ENCODE measurements at places on chromosomes 6 and 20.

- no peak for DNase-seq
These were observed 16.5 kb upstream of the WFDC2 start for GRCh38 chr20:45452772-45453691.

- no peak for DNase-seq
These were observed 442.6 kb upstream of the MARCKS start for GRCh38 chr6:113414511-113414910.

DNA sequence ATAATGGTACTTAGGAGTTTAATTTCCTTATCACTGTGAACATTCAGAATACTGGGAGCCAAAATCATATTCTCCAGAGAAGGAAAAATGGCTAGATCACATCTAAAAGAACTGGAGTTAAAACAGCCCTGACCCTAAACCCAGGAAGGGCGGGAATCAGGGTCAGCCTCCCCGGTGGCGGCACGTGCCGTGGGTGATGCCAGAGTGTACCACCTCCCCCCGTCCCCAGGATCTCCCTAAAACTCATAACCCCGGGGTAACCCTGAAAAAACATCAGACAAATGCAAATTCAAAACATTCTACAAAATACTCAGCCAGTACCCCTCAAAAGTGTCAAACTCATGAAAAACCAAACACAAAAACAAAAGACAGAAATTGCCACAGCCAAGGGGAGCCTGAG lies 148.3 kb downstream of the DLL1 start:
- DNase-seq = peak; percentile 11

DNA sequence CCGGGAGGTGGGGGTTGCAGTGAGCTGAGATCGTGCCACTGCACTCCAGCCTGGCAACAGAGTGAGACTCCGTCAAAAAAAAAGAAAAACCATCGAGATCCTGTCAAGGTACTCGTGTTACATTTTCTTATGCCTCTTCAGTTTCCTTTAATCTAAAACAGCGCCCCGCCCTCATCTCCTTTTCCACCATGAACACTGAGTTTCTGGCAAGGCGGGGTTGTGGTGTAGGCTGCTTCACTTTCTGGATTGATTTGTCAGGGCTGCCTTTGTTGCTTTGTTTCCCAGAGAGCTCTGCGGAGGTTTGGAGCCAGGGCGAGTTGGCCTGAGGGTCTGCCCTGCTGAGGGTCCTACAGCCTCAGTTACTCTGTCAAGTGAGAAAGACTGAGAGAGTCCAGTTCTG lies 8.9 kb downstream of the ITPR3 start:
- no peak for DNase-seq

GRCh38 chr6:145784683-145785082 lies 29.9 kb downstream of the FBXO30 start:
- no peak for DNase-seq

DNA sequence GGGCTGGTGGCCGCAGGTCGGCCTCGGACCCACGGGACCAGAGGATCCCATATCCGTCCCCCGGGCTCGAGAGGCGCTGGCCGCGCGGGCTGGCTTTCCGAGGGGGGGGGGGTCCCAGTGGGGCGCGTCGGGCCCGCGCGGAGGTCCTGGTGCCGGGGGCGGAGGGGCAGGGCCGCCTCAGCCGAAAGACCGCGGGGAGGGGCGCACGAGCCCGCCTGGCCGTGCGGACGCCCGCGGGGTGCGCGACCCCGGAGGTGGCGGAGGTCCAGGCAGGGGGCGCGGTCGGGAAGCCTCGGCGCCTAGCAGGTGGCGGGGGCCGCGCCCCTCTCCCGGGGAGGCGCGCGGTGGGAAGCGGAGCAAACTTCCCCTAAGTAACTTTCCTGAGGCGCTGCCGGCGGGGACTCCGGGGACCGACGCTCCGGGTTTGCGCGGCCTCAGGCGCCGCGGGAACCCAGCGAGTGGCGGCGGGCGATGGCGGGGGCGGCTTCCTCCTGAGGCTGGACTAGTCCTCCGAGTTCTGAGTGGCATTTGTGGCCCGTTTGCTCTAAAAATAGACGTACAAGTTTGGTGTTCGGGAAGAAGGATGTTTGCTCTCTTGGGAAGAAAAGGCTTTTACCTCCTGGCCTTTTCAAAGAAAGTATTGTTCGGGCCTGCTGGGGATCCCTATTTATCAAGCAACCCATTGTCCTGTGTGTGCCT lies 26.5 kb upstream of the BTBD3 start:
- DNase-seq = no peak

GRCh38 chr20:19620446-19620845 lies 137.6 kb upstream of the RIN2 start:
- DNase-seq = no peak

DNA sequence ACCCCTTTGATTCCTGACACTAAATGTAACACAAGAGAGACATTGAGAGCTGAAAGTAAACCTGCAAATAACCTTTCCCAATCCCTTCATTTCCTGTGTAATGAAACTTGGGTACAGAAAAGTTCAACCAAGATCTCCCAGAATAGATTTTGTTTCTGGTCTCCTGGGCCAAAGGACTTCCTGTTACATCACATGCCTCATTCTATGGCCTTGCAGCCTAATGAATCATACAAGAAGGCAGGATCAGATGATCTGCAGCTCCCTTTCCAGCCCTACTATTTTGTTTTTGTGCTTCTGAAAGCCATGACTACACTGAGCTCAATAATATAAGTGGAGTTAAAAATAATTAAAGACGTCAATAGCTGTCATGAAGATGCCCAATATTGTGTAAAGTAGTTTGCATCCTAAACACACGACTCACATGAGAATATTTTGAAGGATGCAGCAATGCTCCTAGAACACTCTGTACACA lies 73.4 kb upstream of the NOX3 start:
- no peak for DNase-seq

DNA sequence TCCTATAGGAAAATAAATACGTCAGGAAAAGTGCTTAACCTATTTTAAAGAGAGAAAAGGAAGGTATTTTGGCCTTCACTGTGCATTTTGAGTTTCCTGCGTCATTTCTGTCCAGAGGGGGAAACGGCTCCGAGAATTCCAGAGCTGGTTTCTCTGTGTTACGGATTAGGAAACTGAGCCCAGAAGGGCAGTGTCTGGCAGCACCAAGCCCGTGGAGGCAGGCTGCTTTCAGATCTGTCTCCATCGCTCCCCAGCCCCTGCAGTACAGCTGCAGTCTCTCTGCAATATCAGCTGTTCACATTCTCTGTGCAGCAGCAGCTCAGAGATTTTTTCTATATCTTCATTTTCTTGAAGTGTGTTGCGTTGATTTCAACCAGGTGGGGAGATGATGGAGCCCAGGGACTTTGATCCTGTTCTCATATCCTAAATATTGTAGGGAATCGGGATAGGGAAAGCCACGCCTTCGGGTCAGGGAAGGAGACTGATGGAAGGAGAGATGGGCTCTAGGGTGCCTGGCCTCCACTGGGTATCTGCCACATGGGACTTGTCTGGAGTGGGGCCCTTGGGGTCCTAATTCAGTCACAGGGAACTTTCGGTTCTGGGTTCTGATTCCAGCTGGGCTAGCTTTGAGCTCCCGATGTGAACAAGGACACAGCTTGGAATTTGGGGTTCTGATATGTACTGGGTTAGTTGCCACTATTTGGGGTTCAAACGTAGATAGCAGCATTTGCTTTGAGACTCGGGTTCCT lies 2.8 kb downstream of the ANKRD60 start:
- DNase-seq = peak; percentile 67

DNA sequence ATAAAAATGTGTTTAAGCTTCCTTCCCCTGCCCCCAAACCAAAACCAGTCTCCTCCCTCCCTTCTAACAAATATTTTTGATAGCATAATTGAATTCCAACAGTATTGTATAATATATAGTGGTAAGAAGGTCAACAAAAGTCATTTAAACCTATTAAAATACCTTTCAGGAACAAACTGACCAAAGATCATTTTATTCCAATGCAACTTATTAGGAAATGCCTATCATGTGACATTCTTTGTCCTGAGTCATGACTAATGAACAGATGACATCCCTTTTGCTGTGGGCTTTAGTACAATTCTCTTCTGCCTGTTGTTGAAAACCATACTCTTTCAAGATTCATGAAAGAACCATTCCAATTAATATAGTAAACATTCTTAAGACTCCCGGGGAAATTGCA lies 51.5 kb upstream of the TRAF3IP2 start:
- no peak for DNase-seq

- DNase-seq = no peak
These were observed 117.6 kb upstream of the ZFP64 start for GRCh38 chr20:52309181-52309580.

DNA sequence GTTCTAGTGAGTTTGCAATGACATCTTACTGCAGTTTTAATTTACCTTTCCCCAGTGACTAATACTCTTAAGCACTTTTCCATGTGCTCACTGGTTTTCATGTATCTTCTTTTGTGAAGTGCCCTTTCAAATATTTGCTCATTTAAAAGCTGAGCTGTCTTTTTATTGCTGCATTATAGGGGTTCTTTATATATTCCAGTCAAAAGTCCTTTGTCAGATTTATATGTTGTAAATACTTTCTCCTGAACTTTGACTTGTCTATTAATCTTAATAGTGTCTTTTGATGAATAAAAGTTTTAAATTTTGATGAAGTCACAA lies 50.2 kb upstream of the ELOVL5 start:
- no peak for DNase-seq

DNA sequence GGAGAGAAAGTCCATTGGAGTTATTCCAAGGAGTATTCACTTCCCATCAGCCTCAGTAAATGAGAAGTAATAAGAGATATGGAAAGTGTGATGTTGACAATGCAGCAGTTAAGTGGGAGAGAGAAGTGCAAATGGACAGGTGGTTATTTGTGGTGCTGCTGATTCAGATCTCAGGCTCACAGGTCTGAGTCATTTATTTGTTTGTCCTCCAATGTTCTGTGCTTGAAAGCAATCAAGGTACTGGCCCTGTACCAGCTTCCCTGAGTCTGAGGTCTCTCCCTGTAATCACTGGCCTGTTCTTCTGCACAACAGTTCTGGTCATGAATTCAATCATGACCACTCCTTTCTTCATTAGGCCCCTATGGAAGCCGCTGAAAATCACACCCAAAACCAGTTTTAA lies 827.7 kb downstream of the MAFB start:
- DNase-seq = no peak

DNA sequence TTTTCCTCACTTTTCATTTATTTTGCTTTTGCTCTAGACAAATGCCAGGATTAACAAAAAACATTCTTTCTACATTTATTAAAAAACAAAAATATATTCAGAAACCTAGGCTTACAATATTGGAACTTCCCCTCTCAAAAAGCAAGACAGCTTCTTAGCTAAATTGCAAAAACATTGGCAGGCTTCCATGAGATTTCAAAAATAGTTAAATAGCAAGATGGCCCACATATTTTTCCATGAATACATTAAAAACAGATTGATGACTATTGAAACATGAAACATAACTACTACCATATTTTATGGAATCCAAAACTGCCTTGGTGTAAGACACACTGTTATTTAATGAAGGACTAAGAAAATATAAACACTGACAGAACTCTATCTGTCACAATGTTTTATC lies 92.0 kb downstream of the LY86 start:
- no peak for DNase-seq

DNA sequence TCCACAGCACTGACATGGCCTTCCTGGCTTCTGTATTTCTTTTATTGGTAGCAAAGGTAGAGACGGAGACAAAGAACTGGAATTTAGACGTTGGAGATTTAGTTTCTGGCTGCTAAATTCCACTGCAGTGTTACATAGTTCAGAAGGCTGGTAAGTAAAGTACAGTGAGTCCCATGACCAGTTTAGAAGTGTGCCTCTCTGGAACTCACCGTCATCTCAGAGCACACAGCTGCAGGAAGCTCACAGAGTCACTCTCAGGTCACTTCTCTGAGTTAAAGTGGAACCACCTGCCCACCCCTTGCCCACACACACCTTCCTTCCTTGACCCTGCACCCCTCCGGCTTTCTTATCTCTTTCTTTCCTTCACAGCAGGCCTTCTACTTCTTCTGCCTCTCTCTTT lies 19.6 kb upstream of the BMP6 start:
- no peak for DNase-seq

- DNase-seq = no peak
These were observed 380.7 kb upstream of the CITED2 start for GRCh38 chr6:139754898-139755775.

DNA sequence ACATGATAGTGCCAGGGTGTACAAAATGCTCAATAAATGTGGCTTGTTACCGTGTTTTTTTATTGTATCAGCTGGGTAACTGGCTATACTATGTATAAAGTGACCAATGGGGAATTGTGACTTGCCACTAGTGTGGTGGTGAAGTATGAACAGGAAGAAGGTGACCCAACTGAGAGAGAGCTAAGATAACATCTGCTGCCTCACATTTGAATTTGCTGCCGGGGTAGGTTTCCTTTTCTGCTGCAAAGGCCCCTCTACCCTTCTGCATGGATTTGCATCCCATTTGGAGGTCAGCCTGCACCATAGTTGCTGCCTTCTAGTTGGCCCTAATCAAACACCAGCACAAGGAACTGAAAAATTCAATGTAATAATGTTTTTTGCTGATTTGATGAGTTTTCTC lies 24.1 kb downstream of the IL17A start:
- no peak for DNase-seq

DNA sequence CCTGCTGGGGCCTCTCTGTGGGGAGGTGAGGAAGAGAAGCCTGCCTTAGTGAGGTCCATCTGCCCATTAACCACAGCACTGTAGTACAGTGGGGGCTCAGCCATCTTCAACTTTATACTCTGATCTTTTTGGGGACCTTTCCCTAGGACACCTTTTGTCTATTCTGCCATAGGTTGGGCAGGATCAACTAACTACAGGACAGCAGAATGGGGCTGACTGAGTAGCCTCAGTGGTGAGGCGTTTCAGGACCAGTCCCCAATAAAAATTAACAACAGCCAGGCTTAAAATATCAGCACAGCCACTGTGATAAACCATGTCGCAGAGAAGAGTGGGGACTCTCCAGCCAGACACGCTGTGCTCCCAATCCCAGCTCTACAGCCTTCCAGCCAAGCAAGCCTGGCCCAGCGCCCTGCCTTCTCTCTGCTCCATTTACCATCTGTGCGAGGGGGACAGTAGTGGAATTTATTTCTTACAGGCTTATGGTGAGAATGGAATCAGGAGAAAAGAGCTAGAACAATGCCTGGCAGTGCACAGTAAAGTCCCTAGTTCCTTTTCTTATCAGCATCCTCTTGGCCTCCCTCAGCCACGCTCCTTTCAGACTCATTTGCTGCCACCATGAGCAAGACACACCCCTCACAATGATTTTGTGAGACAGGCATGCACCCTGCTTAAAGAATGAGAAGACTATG lies 75.5 kb downstream of the SLC22A23 start:
- DNase-seq = no peak

GRCh38 chr6:139369568-139370282 lies 4.7 kb downstream of the CITED2 start:
- no peak for DNase-seq

DNA sequence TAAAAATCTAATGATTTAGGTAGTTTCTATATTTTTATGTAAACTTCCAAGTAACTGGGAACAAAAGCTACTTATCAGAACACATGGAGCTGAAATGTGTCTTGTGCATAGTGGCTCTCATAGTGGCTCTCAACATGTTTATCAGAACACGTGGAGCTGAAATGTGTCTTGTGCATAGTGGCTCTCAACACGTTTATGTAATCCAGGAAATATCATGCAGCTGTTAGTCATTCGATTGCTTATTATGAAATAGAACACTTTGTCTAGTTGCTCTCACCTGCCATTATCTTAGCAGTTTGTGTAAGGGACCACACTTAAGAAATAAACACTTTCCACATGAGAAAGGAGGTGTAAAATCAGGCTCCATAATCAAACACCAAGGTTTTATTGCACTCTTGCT lies 119.2 kb upstream of the ASCC3 start:
- DNase-seq = no peak

GRCh38 chr20:46030284-46031013 lies 1.4 kb downstream of the SLC12A5 start:
- DNase-seq = peak; percentile 83
